Kidney glomerular epithelial cell (primary cell): ENCODE measurements at places on chromosomes 2 and 18.

DNA sequence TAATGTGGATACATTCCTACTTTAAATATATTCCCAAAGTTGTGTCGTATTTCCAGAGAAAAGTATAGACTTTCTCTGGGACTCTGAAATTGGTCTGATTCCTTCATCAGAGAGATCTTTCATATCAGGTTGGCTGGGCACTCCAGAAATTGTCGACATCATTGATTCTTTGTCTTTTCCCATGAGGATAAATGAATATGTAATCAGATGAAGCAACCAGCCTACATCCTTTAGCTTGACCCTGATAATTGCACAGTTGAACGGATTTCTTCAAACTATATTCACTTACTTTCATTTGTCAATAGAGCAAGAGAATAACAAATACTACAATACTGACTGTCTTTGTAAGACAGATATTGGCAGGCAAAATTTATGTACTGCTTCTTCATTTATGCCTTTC is 680.2 kb upstream of the LRRTM4 start:
- no peak for DNase-seq

GRCh38 chr2:118464546-118465265 is 376.4 kb downstream of the INSIG2 start:
- no peak for DNase-seq

GRCh38 chr2:150888337-150888736 is 373.3 kb downstream of the RBM43 start:
- DNase-seq, result no peak

DNA sequence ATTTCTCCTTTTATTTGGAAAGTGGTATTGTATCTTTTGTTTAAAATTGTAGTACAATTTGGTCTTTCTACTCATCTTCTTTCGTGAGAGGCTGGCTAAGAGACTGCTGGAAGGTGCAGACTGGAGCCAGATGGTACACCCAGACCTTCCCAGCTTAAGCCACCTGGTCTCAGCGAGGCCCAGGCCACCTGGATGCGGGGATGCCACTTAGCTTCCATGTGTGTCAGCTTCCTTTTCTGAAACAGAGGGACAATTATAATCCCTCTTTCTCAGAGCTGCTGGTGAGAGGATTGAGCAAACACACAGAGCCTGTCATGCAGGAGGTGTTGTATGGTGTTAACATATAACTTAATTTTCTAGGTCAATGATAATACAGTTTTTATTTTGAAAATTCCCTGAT is 17.4 kb downstream of the FARP2 start:
- DNase-seq, result no peak

DNA sequence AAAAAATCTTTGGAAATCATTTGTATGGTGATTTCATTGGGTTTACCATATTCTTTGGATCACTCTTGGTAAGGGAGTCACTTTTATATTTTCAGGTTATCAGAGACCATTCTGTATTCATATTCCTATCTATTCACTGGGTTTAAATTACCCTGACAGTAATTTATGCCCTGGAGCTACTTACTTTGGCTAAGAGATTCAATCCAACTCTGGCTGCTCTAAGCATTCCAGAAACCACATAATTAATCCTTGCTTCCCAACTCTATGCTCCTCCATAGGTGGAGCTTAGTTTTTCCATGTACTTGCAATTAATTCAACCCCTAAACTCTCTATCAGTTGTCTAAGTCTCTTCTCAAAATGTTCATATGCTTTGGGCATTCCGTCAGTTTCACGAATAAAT is 336.3 kb downstream of the AGPS start:
- no peak for DNase-seq

GRCh38 chr18:50836521-50836957 is 16.7 kb upstream of the MRO start:
- peak; percentile 86 for DNase-seq

- peak; percentile 23 for DNase-seq
Measured at GRCh38 chr2:219688560-219689445, 61.4 kb downstream of the SLC4A3 start.

DNA sequence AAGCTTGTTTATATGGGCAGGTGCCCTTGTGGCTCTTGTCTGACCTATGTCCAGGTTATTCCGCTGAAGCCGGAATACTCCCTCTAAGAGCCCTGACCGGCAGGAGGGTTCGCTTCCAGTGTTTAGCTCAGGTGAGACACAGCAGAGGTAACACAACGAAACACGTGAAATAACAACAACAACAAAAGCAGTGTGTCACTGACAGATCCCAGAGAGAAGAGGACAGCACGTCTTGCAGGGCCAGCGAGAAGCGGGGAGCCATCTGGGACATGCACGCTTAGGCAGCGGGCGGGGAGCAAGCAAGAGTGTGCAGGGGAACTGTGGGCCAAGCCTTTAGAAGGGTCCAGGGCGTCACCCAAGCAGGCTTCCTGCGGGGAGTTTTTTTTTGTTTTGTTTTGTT is 17.1 kb upstream of the ZDBF2 start:
- DNase-seq, result no peak

DNA sequence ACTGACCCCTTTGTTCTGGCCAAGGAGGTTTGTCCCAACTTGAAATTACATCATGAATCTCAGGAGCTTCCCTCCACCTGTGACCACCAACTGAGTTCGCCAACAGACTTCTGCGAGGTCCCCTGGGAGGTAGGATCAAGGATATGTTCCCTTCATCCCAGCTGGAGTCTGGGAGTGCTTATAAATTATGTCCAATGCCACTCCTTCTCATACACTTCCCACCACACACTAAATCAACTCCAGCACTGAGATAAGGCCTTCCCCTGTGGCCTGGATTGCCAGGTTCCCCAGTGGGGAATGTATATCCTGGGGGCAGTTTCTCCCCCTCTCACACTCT is 99.2 kb downstream of the RND3 start:
- DNase-seq, result no peak

DNA sequence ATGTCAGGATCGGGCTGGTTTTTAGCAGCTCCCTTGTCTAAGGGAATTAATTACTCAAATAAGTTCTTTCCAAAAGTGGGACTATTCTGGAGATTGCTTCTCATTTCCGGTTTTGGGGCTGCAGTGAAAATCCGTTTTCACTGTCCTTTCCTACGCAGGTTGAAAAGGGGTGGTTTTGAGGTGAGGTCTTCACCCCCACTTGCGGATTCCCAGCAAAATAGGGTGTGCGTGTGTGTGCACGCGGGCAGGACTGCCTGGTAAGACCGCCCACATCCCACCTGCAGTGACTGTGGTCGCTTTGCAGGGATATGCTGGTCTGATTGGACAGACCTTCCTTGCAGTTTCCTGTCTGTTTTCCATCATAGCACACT is 472 bp upstream of the PLEKHM3 start:
- DNase-seq, result no peak

- DNase-seq, result no peak
Measured at GRCh38 chr2:96391153-96391827, 55.7 kb downstream of the NCAPH start.

DNA sequence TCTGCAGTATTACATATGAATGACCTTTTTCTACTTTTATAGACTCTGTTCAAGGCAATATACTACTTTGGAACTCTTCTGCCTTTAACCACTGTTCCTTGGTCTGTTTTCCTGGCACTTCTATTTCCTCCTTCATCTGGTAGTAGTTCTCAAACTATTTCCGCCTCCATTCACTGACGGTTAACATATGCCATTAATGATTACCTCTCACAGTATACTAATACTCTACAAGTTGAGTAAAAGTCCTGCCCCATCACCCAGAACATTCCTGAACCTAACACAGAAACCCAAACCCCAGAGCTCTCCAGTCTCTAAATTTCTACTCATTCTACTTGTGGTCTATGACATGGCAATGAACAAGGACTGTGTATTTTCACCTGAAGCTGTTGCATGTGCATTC is 4.5 kb downstream of the GFPT1 start:
- DNase-seq, result no peak

GRCh38 chr2:65382776-65383357 is 49.5 kb downstream of the SPRED2 start:
- peak; percentile 92 for DNase-seq

DNA sequence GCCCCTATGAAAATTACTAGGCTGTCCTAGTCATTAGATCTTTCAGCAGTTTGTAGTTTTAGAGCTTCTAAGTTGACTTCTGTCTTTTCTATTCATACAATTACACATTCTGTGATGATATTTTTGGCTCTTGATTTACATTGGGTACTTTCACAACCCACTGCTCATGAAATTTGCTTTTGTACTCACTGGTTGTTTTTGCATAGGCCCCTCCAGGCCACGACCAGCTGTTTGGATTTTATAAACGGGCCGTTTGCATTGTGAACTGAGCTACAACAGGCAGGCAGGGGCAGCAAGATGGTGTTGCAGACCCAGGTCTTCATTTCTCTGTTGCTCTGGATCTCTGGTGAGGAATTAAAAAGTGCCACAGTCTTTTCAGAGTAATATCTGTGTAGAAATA is 193.8 kb downstream of the RPIA start:
- no peak for DNase-seq

DNA sequence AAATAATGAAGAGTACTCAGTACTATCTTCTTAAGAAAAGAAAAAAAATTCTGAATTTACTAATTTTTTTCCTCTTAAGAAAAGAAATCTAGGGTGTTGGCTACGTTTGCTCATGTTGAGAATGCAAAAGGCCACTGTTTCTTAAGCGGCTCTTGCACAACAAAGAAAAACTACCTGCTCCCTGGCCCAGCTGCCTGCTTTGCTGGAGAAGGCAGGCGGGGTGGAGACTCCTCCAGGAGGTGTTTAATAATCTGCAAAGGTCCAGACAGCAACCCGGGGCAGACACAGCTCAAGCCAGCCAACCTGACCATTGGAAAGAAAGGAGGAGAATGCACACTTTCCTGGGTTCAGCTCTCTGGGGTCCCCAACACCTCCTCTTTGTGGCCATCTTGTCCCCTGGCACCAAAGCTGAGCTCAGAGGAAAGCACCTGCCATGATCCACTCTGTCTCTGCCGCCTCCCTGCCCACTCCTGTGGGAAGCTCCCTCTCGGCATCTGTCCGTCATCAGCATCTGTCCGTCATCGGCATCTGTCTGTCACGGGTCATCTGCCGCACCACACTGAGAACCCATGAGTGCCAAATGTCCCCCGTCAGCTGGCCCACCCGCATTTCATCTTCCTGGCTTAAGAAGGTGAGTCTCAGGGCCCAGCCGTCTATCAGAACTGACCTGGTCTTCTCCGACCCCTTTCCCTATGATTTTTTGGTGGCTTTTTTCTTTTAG is 11.9 kb downstream of the ZNF516 start:
- DNase-seq, result no peak

- DNase-seq, result no peak
Measured at GRCh38 chr2:42900289-42900891, 108.0 kb upstream of the HAAO start.

GRCh38 chr2:228613133-228613850 is 431.8 kb upstream of the SPHKAP start:
- no peak for DNase-seq

DNA sequence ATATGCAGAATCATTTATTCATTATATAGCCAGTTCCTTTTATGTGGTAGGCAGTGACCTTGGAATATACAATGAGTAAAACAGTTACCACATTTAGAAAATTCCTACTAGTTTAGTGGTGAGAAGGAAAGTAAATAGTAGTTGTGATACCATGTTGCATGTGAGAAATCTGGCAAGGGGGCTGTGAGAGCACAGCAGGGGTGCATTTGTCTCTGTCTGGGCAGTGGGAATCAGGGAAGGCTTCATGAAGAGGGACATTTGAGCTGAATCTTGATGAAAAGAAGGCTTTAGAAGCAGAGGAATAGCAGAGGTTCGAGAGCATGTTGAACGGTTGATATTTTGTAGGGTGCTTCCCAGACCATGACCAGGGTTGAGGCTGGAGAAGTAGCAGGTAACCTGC is 78.7 kb downstream of the RAB3GAP1 start:
- DNase-seq, result no peak

DNA sequence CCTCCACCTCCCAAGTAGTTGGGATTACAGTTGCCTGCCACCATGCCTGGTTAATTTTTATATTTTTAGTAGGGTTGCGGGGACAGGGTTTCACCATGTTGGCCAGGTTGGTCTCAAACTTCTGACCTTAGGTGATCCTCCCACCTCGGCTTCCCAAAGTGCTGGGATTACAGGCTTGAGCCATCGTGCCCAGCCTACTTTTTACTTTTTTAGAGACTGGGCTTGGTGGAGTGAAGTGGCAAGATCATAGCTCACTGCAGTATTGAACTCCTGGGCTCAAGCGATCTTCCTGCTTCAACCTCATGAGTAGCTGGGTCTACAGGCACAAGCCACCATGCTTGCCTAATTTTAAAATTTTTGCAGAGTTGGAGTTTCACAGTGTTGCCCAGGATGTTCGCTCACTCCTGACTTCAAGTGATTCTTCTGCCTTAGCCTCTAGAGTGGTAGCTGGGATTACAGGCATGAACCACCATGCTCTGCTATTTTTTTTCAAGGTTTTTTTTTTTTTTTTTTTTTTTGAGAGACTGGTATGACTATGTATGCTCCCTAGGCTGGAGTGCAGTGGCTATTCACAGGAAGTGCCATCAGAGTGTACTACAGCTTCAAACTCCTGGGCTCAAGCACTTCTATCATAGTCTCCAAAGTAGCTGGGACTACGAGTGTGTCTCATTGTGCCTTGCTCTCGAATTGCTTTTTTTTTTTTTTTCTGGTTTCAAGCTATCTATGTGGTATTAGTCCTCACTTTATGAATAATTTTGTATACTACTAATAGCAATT is 11.9 kb downstream of the MSH2 start:
- DNase-seq, result no peak

GRCh38 chr2:119431155-119431975 is at the start of gene TMEM37:
Gene TMEM37, plus strand, starts transcription at chr2:119431854. Its CDS starts 50 bp downstream, at chr2:119431904.
- DNase-seq, result peak; percentile 72

- DNase-seq, result peak; percentile 8
Measured at GRCh38 chr18:40917056-40917455, 1038.0 kb upstream of the PIK3C3 start.

GRCh38 chr2:102025016-102025501 is 33.3 kb downstream of the IL1R2 start:
- DNase-seq, result peak; percentile 90

- DNase-seq, result no peak
Measured at GRCh38 chr2:175552902-175553301, 371.4 kb upstream of the ATP5MC3 start.

GRCh38 chr2:33272001-33272400 is 204.4 kb upstream of the RASGRP3 start:
- DNase-seq, result no peak

DNA sequence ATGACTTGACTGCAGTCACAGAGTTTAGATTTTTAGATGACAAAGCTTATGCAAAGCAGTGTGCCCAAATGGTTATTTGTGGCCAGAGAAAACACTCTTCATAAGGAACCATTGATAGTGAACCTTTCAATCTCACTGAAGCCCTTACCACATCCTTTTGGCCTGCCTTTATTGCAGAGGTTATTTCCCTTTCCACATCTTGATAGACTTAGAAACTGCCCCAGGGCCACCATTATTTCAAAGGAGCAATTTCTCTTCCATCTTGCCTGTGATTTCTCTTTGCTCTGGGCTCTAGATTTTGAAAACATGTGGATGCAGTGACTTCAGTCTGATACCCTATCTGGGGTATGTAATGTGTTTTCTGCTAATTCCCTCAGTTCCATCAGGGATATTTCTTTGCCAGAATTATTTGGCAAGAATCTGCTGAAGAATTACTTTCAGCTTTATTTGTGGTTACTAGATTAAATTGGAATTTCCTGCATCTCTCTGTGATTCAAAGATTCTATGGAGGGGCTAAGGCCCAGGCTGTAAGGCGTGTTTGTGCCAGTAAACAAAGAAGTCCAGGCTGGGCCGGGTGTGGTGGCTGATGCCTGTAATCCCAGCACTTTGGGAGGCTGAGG is 51.0 kb downstream of the MOGAT1 start:
- no peak for DNase-seq

- no peak for DNase-seq
Measured at GRCh38 chr2:221676566-221677172, 104.6 kb upstream of the EPHA4 start.
